ENCODE measurements at places on chromosomes 16 and 17.

- no peak for DNase-seq
These were observed 4.7 kb upstream of the CACNG4 start for GRCh38 chr17:66959641-66960375.

GRCh38 chr16:60170196-60170595 lies 1436.1 kb upstream of the GOT2 start:
- DNase-seq, result no peak

- DNase-seq, result no peak
These were observed 35.2 kb downstream of the SKAP1 start for GRCh38 chr17:48394821-48395220.

- no peak for DNase-seq
These were observed 439.6 kb downstream of the CDH8 start for GRCh38 chr16:61596655-61597054.

DNA sequence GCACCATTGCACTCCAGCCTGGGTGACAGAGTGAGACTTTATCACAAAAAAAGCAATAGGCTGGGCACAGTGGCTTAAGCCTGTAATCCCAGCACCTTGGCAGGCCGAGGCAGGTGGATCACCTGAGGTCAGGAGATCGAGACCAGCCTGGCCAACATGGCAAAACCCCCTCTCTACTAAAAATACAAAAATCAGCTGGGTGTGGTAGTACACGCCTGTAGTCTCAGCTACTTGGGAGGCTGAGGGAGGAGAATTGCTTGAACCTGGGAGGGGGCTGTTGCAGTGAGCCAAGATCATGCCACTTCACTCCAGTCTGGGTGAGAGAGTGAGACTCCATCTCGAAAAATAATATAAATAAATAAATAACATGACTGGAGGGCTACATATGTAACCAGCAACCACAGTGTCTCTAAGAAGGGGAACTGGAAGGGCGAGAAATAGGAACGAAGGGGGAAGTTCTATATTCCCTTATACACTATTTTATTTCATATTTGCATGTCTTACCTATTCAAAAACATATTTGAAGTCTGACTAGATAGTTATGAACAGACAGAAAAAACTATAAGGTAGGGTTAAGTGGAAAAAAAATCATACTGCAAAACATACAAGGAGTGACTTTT lies 25.9 kb downstream of the MYH11 start:
- no peak for DNase-seq

- no peak for DNase-seq
These were observed 538.0 kb downstream of the GRIN2A start for GRCh38 chr16:9644258-9644657.

Data from A549 (cell line).